ENCODE measurements at places on chromosomes 6 and 20.

DNA sequence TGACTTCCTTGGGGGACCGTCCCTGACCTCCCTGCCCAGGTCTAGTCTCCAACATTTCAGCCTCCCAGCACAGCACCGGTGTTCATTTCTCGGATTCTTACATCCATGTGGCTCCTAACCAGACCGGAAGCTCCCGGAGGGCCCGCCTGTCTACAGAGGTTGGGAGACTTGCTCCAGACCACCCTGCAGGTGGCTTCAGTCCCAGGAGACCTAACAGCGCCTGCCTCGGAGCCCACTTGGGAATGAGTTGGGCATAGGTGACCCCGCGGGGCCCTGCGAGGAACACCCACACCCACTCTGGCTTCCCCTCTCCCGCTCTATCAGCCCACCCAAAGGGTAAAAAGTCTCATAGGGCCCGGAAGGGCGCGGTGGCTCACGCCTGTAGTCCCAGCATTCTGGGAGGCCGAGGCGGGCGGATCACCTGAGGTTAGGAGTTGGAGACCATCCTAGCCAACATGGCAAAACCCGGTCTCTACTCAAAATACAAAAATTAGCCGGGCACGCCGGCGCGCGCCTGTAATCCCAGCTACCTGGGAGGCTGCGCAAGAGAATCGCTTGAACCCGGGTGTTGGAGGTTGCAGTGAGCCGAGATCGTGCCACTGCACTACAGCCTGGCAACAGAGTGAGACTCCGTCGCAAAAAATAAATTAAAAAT is 5.4 kb downstream of the DPPA5 start:
- no peak for DNase-seq

GRCh38 chr20:6827472-6827871 is 60.0 kb downstream of the BMP2 start:
- no peak for DNase-seq

- DNase-seq, result no peak
Measured at GRCh38 chr20:36399147-36399968, 93.2 kb downstream of the DLGAP4 start.

DNA sequence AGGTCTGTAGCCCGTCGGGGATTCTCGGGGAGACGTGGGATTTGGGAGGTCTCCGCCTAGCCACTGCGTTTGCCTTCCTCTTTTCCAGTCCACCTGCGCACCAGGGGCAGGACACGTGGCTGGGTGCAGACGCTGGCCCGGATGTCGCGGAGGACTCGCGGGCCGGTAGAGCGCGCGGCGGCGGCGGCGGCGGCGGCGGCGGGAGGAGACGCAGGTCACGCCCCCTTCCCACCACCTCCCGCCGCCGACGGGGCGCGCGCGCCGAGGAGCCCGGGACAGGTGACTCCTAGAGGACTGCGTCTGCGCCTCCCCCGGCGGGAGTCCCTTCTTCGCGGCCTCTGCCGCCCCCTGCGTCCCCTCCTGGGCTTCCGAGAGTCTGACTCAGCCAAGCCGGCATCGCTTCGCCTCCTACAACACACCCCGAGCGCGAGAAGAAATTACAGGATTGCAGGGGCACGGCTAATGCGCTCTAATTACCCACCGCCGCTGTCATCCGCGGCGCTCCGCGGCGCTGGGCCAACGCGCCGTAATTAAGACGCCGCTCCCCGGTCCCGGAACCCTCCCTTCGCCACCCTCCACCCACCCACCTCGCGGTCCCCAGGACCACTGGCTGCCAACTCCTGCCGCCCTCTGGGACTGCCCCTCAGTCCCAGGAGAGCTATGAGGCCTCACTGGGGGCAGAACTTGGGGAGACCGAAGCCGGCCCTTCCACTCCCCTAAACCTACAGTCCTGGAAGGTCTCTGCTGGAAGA is 124.5 kb downstream of the MRPL14 start:
- peak; percentile 41 for DNase-seq

DNA sequence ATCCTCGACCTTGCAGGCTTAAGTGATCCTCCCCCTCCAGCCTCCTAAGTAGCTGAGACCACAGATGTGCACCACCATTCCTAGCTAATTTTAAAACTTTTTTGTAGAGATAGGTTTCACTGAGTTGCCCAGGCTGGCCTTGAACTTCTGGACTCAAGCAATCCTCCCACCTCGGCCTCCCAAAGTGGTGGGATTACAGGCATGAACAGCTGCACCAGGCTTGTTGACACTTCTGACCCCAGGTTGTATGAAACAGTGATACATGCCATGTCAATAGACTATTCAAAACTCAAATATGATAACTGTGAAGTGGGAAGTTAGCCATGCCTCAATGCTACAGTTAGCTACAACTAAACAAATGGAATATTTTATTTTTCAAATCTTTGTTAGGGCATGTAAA is 20.1 kb upstream of the SHLD1 start:
- DNase-seq, result no peak

DNA sequence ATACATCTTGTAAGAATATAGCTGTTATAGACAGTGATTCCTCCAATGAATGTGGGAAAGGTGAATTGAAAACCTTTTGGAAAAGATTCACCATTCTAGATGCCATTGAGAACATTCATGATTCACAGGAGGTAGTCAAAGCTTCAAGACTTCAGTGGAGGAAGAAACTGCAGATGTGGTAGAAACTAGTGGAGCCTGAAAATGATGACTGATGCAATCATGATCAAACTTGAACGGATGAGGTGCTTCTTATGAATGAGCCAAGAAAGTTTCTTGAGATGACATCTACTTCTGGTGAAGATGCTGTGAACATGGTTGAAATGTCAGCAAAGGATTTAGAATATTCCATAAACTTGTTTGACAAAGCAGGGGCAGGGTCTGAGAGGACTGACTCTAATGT is 66.7 kb upstream of the C6orf118 start:
- no peak for DNase-seq

DNA sequence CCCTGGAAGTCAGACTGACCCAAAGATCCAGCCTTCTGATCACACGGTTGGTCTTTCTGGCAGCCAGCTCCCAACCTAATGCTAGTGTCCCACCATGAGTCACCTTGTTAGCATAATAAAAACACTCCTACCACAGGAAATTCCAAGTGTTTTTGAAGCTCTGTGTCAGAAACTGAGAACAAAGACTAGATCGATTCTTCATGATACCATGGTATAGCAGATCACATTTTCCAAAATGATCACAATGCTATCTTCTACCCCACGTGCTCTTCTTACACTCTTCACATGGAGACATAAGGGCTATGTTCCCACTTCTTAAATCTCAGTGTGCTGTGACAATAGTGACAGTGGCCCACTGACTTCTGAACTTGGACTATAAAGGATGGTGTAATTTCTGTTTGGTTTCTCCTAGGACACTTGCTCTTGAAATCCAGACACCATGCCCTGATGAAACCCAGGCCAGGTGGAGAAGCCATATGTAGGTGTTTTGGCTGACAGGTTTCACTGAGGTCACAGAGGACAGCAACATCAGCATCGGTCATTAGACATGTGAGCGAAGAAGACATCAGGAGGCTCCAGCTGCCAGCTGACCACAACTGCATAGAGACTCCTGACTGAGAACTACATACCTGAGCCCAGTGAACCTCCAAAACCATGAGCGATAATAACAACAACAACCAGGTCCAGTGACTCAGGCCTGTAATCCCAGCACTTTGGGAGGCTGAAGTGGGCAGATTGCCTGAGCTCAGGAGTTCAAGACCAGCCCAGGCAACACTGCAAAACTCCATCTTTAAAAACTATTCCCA is 57.5 kb downstream of the MKKS start:
- no peak for DNase-seq

- no peak for DNase-seq
Measured at GRCh38 chr6:34093854-34094430, 51.9 kb downstream of the GRM4 start.

GRCh38 chr6:129744201-129744879 is 34.4 kb upstream of the ARHGAP18 start:
- DNase-seq, result no peak

GRCh38 chr6:144178323-144178722 is 28.0 kb downstream of the STX11 start:
- no peak for DNase-seq

GRCh38 chr6:25535632-25536225 is 116.3 kb upstream of the SCGN start:
- DNase-seq, result no peak

DNA sequence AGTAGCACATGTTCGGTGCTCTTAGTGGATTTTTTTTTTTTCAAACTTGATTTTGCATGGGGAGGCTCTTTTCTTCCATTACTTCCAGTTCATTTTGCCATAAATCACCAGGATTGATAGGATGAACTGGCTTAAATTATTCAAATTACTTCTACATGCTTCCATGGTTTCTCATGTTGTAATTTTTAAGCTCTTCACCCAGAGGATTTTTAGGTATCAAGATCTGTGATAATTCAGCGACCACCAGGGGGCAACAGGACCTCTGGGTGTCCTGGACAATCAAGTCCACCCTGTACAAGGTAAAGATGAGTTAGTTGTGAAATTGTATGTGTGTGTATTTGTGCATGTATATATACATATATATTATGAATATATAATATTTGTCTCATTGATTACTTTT is 4.2 kb upstream of the EPHA7 start:
- no peak for DNase-seq

- no peak for DNase-seq
Measured at GRCh38 chr20:59972037-59972801, 14.0 kb downstream of the CDH26 start.

DNA sequence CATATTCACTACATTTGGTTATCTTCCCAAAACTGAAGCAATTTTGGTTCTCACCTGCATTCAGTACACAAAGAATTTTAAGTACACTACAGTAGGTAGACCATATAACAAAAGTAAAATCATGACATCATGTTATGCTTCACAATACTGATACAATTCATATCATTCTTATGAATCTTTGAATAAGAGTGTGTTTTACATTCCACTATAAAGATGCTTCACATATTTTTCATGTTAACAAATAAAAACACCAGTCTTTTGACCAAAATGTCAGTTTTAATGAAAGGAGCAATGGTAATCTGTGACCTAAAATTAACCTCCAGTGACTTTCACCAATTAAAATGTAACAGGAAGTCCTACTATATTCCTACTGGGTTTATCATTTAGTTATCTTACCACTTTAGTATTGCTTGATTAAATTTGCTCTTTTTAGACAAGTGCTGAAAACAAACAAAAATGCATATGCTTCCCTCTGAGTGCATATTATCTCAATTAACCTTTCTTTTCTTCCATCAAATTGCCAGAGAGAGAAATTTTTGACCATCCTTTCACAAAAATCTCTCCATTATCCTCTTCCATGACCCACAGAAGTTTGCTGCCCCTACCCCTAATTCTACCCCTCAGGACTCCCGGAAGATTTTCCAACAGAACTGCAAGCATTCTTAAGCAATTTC is 49.3 kb downstream of the PHIP start:
- no peak for DNase-seq

GRCh38 chr20:35626386-35627001 is 10.9 kb downstream of the SPAG4 start:
- no peak for DNase-seq

DNA sequence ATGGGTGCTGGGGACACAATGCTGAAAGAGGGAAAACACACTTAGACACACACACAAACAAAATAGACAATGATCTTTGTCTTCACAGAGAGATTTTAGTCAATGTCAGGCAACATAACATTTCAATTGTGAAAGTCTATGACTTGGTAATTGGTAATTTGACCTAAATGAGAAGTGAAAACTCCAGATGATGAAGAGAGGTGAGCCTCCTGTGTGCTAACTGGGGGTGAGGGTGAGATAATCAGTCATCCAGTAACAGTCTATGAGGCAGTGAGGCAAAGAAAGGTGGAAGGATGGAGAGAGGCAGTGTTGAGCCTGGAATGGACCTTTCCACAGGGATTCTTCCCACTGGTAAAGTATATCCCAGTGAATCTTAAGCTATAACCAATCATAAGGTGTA is 744.2 kb downstream of the MAFB start:
- no peak for DNase-seq

- no peak for DNase-seq
Measured at GRCh38 chr6:44917430-44917829, 410.7 kb upstream of the RUNX2 start.

- peak; percentile 65 for DNase-seq
Measured at GRCh38 chr6:27157459-27158315, 89.8 kb upstream of the PRSS16 start.

GRCh38 chr20:41044409-41045062 is 15.9 kb downstream of the TOP1 start:
- no peak for DNase-seq

DNA sequence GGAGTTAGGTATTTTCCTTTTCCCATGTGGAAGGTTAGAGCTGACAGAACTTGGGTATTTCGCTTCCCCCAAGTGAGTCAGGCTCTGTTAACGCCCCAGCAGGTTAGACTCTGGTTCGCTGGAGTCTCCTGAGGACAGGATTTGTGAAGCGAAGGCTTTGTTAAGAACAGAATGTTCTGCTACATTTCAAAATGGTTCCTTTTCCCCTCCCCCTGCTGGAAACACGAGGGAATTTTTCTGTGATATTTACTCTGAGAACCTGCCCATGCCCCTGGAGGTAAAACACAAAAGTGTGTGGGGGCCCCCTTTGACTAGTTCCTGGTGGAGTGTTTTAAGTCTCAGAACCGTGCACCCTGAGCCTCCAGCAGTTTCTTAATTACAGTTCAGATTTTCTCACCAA is 731.4 kb upstream of the CITED2 start:
- no peak for DNase-seq

- no peak for DNase-seq
Measured at GRCh38 chr6:165662041-165662748, 846 bp downstream of the PDE10A start.

DNA sequence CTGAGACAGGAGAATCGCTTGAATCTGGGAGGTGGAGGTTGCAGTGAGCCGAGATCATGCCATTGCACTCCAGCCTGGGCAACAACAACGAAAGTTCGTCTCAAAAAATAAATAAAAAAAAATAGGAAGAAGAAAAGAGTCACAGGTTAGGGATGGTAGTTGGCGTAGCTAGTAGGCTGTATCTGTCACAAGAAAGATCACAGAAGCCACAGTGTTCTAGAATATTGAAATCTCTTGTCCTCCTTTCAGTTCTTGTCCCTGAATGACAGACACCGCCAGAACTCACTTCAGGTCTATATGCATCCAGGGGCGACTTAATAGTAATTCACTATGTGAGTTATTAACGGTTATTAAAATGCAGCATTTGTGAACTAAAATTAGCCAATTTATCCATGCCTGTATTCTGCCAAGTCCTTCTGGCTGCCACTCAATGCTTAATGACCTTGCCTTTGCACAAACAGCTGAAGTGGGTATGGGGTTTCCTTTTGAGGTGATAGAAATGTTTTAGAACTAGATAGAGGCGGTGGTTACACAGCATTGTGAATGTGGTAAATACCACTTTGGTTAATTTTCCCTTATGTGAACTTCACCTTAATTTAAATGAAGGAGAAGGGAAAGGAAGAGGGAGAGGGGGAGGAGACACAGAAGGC is 41.3 kb upstream of the ZMYND8 start:
- no peak for DNase-seq

Data from stimulated activated CD8-positive, alpha-beta memory T cell treated with anti-CD3 and anti-CD28 coated beads, Interleukin-4, amount 100 ng/mL, for 4 hours (primary cell).